ENCODE measurements at places on chromosomes 1 and 21. TPM values are rescaled to one million over a fixed set of nuclear protein-coding genes. Genes with fewer than 3 reads are reported as not detected.

GRCh38 chr1:212712451-212713303, 13.0 kb upstream of the BATF3 start:
- no peak overlapping the region for H3K4me3 ChIP-seq
- H3K27me3 ChIP-seq, result no peaks in the 10 kb centered on the region
- H3K36me3 ChIP-seq, result no peaks in the 10 kb centered on the region
- no peak for DNase-seq
- no peaks in the 10 kb centered on the region for H3K4me1 ChIP-seq
- no peak overlapping the region for H3K27ac ChIP-seq

- H3K36me3 ChIP-seq, result no peaks in the 10 kb centered on the region
- no peak overlapping the region for H3K4me3 ChIP-seq
- H3K27me3 ChIP-seq, result no peaks in the 10 kb centered on the region
- H3K27ac ChIP-seq, result no peak overlapping the region
- no peaks in the 10 kb centered on the region for H3K4me1 ChIP-seq
Observed at GRCh38 chr1:204692325-204692840, 6.8 kb upstream of the LRRN2 start.

DNA sequence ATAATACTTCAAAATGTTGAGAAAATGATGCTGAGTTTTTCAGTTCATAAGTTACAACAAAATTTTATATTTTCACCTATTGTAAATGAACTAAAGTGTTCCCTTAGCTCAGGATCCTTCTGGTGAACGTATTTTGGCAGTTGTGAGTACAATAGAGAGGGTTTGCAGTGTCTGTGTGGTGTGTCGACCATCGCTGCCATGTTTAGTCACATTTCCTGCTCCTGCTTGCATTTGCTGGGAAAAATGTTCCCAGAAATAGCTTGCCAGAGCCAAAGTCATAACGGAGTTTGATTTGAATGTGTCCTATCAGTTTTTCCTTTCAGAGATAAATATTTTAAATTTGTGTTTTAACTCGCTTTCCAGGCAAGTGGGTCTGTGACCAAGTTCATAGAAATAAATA, 117.1 kb upstream of the COL6A1 start:
- H3K27me3 ChIP-seq, result peaks cover 14% of the 10 kb centered on the region
- H3K4me1 ChIP-seq, result no peaks in the 10 kb centered on the region
- H3K4me3 ChIP-seq, result no peak overlapping the region
- no peak overlapping the region for H3K27ac ChIP-seq

GRCh38 chr1:103341377-103341880, 184.1 kb upstream of the RNPC3 start:
- H3K36me3 ChIP-seq, result no peaks in the 10 kb centered on the region
- no peak for DNase-seq
- no peak overlapping the region for H3K4me3 ChIP-seq

Gene FGR
- 3.5 TPM for total RNA-seq

Gene NCMAP
- not detected for total RNA-seq

Gene TTC22
- total RNA-seq, result 323 TPM

Gene KRTAP19-3
- not detected for total RNA-seq
